SK-MEL-5 (cell line): ENCODE measurements at places on chromosomes 3 and 15.

DNA sequence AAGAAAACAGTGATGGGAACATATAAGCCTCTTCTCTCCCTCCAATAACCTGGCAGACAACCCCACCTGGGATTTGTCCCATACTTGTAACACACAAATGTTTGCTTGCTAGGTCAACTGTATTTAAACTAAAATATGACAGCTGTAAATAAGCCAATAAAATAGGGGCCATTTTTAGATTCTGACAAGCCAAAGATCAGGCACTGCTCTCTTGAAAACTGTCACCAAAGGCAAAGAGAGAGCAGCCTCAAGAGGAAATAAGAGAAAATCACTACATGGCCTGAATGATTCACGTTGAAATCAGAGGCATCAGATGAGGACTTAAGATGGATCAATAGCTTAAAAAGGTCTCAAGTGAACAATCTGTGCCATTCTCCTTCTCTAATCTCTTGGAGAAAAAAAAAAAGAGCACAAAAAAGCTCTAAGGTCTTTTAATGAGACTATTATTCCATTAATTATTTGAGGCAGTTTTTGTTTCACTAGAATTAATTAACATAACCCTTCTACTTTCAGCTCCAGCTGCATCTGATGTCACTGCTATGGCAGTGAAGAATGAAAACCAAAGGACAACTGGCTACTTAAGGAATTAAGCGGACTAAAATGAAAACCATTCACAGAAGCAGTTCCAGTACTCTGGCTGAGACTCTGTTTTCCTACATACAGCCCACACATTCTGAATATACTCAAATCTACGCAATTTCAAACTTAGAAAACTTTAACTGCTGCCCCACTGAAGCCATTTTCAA is 19.0 kb downstream of the MYO5A start:
- DNase-seq = no peak

GRCh38 chr15:40270246-40270995 is 12.4 kb downstream of the ANKRD63 start:
- DNase-seq = no peak

- no peak for DNase-seq
Measured at GRCh38 chr3:95905182-95905581, 909.2 kb upstream of the EPHA6 start.

- DNase-seq = no peak
Measured at GRCh38 chr3:138829097-138829496, 5.6 kb downstream of the PIK3CB start.

DNA sequence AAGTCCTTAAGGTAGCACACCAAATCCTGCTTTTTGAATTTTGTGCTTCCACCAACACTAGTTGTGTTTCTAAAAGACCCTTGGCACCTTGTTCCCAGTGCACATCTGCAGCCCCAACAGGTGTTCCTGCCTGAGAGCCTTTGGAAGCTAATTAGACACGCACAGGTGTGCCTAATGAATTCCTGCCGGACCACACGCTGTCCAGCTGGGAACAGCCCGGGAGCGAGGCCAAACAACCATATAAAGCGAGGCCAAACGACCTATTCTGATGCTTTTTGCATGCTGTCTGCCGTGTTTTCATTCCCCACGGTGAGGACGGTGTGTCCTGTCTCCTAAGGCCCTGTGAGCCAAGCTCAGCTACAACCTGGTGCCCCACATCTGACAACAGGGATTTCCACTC is 99.5 kb downstream of the ATG7 start:
- no peak for DNase-seq

GRCh38 chr15:72421484-72421883 is 23.4 kb downstream of the TMEM202 start:
- no peak for DNase-seq

- no peak for DNase-seq
Measured at GRCh38 chr3:61865466-61866152, 304.2 kb downstream of the PTPRG start.

DNA sequence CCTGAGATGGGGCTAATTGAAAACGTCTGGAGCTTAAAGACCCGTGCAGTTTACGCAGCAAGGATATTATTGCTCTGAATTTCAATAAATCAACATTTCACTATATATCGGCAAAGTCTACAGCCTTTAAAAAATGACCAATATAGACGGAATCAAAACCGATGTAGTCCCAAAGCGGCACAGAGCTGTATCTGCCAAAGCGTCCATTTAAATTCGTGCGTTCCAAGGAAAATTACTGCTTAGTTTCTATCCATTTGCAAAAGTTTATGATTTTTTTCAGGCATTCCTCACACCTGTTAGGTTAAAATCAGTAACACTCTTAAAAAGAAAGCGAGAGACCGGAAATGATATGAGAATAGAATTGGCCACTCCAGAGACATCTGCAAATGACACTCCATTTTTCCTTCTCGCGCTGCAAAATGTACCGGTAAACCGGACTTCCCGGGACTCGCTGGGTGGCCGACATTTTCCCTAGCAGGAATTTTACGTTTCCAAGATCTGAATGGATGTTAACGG is 777 bp upstream of the EIF4A2 start:
- no peak for DNase-seq

DNA sequence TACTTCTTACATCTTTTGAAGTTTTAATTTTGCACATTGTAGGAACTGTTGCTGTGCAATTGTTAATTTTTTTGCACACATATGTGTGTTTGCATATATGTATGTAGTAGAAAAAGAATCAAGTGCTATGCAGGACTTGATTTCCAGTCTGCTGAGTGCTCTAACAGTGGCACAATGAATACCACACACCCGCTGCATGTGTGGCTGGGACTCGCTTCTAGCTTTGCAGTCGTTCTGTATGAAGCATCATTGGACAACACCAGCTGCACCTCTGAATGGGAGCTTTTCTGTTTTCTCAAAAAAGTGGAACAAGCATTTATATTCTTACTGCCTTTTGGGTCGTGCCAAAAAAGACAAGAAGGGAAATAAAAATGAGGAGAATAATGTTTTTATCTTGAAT is 564.7 kb downstream of the FOXP1 start:
- DNase-seq = no peak

GRCh38 chr15:69793781-69794451 is 303.8 kb downstream of the TLE3 start:
- no peak for DNase-seq

- DNase-seq = peak; percentile 45
Measured at GRCh38 chr15:38212729-38213351, 39.8 kb upstream of the SPRED1 start.

DNA sequence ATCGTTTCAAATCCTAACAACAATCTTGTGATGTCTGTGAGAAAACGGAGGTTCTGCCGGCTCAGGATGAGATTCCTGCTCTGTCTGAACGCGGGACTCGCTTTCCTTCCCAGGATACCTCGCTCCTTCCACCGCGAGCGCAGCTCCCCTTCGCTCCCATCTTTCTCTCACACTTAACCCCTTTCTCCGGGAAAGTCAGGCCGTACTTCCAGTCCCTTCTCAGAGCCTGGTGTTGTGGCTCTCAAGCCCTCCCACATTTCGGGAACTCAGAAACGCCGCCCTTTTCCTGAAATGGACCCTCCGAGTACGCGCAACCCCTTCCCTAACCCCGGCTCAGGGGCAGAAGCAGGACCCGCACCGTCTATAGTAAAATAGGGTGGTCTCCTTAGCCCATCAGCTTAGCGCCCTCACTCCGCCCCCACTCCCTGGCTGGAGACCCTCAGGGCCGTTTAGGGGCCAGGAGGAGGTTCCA is 378 bp upstream of the FEM1B start:
- peak; percentile 52 for DNase-seq

GRCh38 chr3:160163229-160163878 is 61.9 kb upstream of the C3orf80 start:
- DNase-seq = peak; percentile 52

- DNase-seq = no peak
Measured at GRCh38 chr3:150275941-150276340, 132.2 kb upstream of the TSC22D2 start.

- no peak for DNase-seq
Measured at GRCh38 chr3:77342688-77343087, 302.8 kb downstream of the ROBO2 start.

- no peak for DNase-seq
Measured at GRCh38 chr3:8959668-8960067, 3.6 kb downstream of the RAD18 start.

GRCh38 chr3:128309026-128309425 is 155.7 kb downstream of the EEFSEC start:
- DNase-seq = no peak

- DNase-seq = peak; percentile 69
Measured at GRCh38 chr3:120567370-120568201, 28.6 kb upstream of the NDUFB4 start.

GRCh38 chr3:32305361-32305876 is 66.9 kb downstream of the CMTM8 start:
- no peak for DNase-seq

DNA sequence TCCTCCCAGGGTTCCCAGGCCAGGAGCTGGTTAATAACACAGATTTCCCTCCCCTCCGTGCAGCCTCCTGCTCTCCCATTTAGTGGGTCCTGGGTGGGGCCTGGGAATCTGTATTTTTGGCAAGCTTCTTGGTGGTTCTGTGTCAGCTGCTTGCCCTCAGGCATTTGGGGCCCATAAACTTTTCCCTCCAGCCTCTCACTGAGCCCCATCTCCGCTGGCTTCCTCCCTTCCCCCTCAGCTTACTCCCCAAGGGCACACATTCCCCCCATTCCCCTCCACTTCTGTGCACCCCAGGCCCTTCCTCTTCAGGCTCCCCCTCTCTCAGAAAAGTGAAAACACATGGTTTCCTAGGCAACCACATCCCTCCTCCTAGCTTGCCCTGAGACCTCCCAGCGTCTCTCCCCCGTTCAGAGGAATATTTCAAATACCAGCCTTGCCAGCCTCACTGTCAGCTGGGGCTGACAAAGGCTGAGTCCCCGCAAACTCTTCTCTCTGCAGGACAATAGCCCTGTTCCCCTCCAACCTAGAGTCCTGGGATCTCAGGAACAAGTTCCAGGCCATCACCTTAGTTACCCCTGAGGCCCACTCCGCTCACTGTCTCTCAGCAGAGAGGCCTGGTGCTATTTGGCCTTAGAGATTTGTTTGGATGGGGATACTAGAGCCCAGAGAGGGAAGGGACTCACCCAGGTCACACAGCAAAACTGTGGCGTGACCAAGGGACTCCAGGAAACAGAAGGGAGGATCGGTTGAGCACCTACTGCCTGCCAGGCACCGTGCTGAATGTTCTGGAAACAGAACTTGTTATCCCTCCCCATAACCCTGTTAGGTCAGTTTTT is 44.6 kb upstream of the SMAD6 start:
- no peak for DNase-seq

DNA sequence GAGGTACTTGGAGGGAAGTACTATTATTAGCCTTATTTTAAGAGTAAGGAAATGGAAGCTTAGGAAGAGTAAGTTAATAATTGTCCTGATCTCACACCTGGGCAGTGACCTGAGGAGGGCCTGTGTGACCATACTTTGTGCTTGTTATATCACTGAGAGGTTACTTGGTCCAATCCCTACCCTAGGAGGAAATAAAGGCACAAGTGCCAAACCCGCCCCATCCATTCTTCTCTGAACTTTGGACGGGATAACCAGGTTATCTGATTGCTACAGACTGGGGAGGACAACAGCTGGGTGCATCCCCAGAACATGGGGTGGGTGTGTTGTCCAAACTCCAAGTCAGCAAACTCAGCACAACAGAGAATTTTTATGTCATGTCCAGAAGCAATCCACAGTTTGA is 77.7 kb upstream of the NR2E3 start:
- DNase-seq = no peak

DNA sequence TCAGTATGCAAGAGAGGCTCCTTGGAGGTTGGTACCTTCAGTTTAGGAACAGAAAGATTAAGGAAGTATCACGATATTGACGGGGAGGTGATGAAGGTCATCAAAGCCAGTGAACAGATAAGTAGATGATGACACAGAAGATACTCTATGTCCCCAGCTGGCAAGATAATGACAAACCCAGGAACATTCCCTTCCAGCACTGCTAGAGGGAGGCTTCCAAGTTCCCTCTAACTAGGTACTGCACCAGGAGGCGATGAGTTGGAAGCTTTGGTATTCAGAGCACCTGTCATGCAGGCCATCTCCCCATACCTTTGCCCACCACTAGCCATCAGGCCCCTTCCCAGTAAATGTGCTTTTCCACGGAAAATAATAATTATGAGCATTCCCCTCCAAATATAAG is 40.8 kb downstream of the NBEAL2 start:
- no peak for DNase-seq

DNA sequence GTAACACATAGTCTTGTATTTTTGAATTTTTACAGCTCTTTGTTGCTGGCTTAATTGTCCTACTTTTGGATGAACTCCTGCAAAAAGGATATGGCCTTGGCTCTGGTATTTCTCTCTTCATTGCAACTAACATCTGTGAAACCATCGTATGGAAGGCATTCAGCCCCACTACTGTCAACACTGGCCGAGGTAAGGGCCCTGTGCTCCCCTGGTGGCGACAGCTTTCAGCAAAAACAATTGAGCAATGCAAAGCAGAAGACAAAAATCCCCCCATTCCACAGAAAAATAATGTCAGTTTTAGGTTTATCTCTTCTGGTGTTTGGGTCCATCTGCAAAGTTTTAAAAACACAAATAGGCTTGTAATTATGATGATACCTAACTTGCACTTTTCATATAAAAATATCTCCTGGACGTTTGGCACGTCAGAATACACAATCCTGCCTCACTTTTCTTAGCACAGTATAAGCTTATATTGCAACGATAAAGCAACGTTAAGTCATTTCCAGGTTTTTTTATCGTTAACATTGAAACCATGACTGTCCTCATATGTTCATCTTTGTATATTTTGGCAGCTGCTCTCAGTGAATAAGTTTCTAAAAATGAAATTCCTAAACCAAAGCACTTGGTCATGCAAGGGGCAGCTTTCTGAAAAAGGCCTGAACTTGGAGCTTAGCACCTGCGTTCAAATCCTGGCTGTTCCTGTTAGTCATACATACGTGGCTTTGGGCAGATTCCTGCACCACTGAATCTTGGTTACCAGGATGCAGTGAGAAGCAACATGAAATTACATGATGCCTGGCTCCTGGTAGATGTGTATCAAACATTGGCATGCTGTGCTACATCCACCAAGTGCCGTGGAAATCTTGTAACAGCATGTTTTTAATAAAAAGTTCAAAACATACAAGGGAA is 8.5 kb downstream of the SEC61A1 start:
- no peak for DNase-seq

DNA sequence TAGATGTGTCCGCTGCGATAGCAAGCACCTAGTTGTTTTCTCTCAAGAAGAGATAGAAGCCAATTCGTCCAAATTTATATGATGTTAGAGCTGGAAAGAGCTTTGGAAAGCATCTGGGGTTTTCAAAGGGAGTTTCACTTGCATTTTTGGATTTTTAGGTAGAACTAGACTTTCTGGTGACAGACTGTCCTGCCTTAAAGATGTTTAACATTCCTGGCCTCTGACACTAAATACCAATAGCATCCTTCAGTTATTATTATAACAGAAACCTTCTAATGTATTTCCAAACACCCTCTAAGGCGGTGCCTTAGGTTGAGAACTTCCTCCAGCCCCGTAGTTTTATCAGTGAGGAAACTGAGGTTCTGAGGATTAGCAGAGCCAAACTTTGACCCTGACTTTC is 305.3 kb downstream of the SATB1 start:
- DNase-seq = no peak

GRCh38 chr3:52310861-52311575 is 5.1 kb upstream of the DNAH1 start:
- DNase-seq = no peak

GRCh38 chr15:35038626-35039451 is 46.3 kb downstream of the NANOGP8 start:
- no peak for DNase-seq

- peak; percentile 75 for DNase-seq
Measured at GRCh38 chr3:53842436-53843194, 3.6 kb downstream of the CHDH start.

GRCh38 chr3:124113485-124113884 is 121.6 kb upstream of the ROPN1 start:
- DNase-seq = no peak
